Heart left ventricle (tissue), 16 donors: ENCODE measurements at places on chromosomes 6 and 20. TPM values are rescaled to one million over a fixed set of nuclear protein-coding genes. Genes with fewer than 3 reads are reported as not detected.

GRCh38 chr20:32570401-32571190 lies 14.5 kb downstream of the NOL4L start:
- no peak for DNase-seq

- no peak for DNase-seq
Observed at GRCh38 chr20:54118220-54119001, 48.0 kb upstream of the BCAS1 start.

DNA sequence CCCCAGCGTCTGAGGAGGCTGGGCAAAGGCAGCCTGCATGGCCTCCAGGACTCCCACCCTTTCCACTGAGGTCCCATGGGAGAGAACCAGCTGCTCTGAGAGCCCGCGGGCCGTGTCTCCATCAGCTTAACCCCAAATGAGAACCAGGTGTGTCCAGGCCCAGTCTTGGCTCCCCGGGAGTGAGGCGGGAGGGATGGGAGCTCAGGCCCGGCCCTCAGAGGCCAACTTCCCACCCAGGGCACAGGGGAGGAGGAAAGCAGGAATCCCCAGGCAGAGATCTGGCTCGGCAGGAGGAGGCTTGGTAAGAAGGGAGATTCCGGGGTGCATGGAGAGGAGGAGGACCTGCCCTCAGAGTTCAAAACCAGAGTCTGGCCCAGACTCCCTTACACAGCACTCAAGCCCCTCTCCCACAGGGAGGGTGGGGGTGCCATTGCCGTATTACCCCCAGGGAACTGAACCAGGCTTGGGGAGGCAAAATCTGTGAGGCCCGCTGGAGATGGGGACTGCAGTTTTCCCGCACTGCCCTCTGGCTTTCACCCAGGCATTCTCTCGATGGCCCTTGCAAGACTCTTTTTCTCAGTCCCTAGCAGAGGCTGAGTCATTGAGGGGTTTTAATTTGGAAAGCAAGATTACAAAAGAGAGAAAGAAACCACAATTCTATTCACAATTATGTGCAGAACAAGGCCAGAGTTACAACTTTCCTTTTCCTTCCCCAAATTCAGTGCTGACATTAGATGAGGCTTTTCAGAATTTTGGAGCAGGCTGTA lies 17.1 kb downstream of the FOXF2 start:
- DNase-seq: no peak

DNA sequence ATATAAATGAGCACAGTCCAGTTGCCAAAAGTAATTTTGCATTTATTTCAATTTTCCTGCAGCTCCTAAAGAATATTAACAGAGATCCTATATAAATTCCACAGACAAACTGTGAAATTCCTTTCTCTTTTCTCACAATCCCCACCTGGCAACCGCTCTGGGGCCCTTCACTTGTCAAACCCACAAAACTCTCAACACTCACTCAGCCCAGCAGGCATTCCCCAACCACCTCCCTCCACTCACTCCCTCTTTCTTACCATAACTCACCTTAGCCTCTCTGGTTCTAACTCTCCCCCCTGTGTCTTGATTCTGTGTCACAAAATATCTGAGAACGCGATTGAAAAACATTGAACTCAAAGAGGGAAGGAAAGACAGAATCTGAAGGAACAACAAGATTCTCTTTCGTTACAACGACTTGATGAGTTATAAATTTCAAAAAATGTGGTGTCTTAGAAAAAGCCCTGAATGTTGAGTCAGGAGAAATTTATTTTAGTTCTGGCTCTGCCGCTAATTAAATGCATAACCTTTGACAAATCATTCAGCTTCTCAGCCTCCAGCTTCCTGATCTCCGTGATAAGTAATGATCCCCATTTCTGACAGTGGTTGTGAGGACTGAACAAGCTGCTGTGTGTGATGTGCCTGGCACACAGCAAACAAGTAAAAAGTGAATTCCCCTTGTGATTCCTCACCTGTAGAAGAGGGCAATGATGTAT lies 87.9 kb downstream of the UNC5CL start:
- DNase-seq: no peak

GRCh38 chr6:42028234-42029061 lies 21.9 kb upstream of the TAF8 start:
- DNase-seq: no peak

GRCh38 chr6:31945507-31946369 lies at the start of gene CFB:
Gene CFB, plus strand, starts transcription at chr6:31946095. Its CDS starts 127 bp downstream, at chr6:31946222.
- DNase-seq: no peak

GRCh38 chr6:53483423-53484353 lies 61.2 kb downstream of the GCLC start:
- DNase-seq: peak; percentile 71

DNA sequence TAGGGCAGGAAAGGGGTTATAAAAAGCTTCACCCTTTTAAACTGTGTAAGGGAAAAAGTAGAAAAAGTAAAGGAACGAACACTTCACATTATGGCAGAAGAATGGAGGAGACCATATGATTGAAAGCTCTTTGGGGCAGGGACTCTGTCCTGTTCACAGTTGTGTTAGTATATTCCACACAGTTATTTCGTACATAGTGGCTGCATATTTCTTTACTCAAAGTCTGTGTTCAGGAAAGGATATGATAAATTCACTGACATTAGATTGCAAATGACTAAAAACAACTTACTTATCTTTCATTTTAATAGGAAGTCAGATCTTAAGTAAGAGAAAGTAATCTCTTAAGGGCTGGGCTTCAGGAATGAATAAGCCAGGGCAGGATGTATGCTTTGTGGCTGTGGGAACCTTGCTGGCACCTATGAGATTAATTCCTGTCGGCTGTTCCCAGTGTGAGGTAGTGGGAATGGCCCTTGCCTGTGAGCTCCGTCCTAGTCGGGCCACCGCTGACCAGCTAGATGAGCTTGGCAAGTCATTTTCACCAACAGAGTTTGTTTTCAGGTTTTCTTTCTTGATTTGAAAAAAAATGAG lies 11.2 kb downstream of the PPP1R14C start:
- DNase-seq: no peak

DNA sequence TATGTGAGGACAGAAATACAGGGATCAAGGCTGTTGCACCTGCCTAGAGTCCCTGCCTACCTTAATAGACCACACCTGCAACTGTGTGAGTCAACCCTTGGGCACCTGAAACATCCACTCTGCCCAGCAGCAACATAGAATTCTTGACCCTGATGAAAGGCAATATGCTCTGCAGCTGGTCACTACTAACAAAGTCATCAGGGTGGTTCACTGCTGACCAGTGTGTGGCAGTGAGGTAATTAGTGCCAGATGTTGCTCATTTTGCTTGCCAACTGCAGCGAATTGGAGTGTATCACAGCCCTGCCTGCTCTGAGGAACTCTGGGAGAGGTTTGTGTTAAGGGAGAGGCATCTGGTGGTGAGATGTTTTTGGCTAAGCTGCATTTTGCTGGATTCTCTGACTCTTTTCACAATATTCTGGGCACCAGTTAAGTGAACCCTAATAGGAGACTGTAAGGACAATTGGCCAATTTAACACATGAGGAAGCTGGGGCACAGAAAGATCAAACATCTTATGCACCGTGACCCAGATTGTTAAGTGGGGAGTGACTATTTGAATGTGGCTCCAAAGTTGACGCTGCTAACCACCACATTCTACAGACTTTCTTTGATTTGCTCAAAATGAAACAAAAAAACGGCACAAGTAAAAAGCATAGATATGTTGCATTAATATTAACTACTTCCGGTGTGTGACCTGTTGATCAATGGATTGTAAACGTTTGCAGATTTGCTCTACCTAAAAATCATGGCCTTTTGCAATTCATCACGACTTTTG lies 61.9 kb upstream of the OPRM1 start:
- DNase-seq: no peak

GRCh38 chr6:41247288-41247865 lies 19.2 kb downstream of the TREML4 start:
- DNase-seq: no peak

DNA sequence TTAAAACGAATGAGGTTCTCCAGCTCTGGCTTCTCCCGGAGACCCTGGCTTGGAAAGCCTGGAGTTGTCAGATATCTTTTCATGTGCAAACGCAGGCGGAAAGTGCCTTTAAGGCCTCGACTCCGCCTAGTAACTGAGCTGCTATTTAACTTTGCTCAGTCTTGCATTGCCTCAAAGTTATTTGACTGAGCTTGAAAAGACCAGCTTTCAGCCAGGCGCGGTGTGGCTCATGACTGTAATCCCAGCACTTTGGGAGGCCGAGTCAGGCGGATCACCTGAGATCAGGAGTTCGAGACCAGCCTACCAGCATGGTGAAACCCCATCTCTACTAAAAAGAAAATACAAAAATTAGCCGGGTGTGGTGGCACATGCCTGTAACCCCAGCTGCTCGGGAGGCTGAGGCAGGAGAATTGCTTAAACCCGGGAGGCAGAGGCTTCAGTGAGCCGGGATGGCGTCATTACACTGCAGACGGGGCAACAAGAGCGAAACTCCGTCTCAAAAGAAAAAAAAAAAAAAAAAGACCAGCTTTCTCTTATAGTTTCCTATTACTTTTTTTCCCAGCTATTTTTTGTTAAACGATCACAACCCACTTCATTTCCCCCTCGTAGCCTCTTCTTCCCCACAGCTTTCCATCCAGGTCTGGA lies 1.9 kb downstream of the GCNT2 start:
- no peak for DNase-seq

GRCh38 chr6:48281217-48281616 lies 170.2 kb upstream of the PTCHD4 start:
- no peak for DNase-seq

DNA sequence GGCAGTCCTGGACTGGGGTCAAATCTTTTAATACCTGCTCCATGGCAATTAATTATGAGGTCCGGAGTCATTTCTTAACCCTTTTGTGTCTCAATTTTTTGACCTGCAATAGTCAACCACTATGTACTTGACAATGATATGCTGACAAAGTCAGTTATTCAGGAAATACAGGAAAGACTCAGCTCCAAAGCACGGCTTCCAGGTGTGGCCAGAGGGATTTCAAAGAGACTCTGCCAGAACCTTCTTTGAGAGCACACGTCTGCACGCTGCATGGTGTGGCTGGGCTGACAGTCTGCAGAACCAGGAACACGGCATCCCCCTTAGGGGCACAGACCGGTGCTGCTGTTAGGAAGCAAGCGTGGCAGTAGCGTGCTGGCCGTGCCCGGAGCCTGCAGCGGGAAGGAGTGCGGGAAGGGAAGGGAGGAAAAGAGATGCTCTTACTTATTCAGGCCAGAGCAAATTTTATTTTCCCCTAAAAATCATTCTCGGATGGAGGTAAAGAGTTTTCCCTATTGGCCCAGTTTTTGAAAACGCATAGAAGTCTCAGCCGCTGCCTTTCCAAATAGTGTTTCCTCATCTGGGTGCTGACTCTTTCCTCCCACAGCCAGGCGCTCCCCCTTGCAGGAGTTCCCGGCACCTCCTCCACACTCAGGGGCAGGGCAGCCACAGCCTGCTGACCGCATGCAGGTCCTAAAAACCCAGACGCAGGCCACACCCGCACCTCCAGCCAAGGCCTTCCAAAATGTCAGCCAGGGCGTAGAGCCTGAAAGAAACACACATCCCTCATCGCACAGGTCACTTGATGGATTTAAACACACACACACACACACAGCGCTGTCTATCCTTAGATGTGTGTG lies 187.4 kb upstream of the SNX9 start:
- no peak for DNase-seq

- no peak for DNase-seq
Observed at GRCh38 chr6:147879031-147879580, 370.6 kb downstream of the SAMD5 start.

DNA sequence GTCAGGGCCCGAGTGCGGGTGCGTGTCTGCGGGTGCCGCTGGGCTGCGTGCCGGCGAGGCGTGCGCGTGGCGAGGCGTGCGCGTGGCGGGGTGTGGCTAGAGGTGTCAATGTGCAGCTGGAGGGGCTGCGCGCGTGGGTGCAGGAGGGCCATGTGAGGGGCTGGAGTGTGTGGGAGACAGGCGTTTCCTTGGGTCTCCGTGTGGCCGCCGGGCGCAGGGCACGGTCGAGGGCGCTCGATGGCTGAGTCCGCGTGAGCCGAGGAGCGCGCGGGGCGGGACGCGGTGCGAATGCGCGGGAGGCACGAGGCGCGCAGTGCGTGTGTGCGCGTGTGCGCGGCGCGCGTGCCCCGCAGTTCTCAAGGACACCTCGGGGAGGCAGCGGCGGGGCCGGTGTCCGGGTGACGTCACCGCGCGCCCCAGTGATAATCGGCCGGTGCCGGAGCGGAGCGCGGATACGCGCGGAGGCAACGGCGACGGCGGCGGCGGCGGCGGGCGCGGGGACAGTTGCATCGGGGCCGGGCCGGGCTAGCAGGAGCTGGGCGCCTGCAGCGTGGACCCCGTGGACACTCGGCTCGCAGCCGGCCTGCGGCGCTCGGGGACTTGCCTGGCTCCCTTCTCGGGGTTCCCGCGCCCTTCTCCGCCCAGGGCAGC lies 38.7 kb downstream of the YTHDF1 start:
- no peak for DNase-seq

DNA sequence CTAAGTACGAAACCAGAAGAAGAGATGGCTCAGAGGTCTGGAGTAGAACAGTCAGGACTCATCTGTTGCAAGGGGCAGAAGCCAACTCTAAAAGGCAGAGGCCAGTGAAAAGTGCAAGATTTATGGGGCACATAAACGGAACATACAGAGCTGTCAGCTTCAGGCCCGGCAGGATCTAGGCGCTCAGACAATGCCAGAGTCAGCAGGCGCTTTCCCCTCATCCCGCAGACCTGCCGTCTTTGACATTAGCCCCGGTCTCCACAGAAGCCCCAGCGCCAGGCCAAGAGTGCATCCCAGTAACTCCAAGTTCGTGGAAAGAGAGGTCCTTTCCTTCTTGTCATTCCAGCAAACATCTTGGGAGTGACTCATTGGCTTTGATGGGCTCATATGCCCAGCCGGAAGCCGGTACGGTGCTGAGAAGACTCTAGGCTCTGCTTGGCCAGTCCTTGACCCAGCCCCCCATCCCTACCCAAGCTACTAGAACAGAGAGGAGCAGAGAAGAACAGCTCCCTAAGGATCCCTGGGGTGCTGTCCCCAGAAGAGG lies 260.9 kb downstream of the TAF4 start:
- DNase-seq: no peak

- no peak for DNase-seq
Observed at GRCh38 chr6:170025935-170026750, 264.7 kb downstream of the DLL1 start.

GRCh38 chr6:155055729-155056128 lies 60.6 kb downstream of the TIAM2 start:
- no peak for DNase-seq

- no peak for DNase-seq
Observed at GRCh38 chr6:118080547-118080946, 173.5 kb downstream of the SLC35F1 start.

The TNXB gene
- polyA plus RNA-seq: 47.9 TPM

The RIPOR3 gene
- 20.7 TPM for polyA plus RNA-seq

The TSBP1 gene
- not detected for polyA plus RNA-seq

The RAMACL gene
- polyA plus RNA-seq: 0.35 TPM

The WFDC12 gene
- not detected for polyA plus RNA-seq

The SH3BGRL2 gene
- 2.5 TPM for polyA plus RNA-seq
